Activated naive CD4-positive, alpha-beta T cell treated with Interleukin-2 at 50 U/mL for 16 hours (primary cell): ENCODE measurements at places on chromosomes 2 and 18.
A peak's percentile ranks its signal among the peaks of the same experiment; 100 is the strongest.

DNA sequence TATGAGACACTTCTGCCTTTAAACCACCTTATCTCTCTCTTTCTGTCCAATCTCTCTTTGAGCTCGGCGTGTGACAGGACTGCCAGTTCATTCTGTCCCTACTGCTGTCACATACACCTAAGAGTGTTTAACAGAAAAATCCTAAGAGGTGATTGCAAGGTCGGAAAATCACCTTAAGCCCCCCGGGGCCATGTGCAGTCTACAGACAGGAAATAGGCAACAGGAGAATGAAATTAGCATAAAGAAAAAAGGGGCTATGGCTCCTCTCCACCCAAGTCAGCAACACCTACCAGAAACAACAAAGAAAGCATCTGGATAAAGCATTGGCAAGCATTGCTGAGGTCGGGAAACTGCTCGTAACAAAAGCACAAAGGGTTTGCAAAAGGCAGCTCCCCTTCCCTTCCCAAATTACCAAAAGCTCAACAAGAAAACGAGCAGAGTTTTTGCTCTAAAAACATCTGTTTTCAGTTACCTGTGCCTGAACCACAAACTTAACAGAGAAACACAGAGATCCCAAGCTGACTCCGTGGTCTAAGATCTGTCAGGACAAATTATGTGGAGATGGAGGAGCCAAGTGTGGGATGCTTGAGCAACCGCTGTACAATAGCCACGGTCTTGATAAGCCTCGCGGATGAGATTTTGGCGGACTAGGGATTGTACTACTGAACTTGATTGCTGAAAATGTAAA, 30.4 kb downstream of the ANKRD44 start:
- no peak for DNase-seq

DNA sequence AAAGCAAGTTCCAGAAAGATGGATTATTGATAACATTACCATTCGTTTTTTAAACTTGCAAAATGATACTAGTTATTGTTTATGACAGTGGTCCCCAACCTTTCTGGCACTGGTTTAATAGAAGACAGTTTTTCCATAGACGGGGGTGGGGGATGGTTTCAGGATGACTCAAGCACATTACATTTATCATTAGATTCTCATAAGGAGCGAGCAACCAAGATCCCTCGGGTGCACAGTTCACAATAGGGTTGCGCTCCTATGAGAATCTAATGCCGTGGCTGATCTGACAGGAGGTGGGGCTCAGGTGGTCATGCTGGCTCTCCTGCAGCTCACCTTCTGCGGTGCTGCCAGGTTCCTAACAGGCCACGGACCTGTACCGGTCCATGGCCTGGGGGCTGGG, 86.2 kb downstream of the BCL2 start:
- peak; percentile 56 for DNase-seq

DNA sequence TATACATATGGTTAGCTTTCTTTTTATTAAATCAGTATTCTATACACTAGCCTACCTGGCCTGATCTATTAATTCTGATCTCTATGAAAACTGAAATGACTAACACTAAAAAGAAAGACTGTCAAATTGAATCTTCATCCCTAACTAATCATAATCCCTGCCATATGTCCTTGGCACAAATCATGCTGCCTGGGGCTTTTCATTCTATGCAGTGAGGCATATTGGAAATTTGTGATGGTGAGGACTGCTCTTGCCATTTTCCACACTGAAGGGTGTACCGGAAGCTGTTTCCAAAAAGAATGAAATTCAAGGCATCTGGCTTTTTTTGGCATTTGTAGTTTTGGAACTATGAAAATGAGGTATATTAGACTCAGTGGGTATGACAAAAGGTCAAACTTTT, 39.7 kb downstream of the RAPGEF4 start:
- no peak for DNase-seq

GRCh38 chr2:191043438-191043837, 29.5 kb upstream of the STAT1 start:
- no peak for DNase-seq

DNA sequence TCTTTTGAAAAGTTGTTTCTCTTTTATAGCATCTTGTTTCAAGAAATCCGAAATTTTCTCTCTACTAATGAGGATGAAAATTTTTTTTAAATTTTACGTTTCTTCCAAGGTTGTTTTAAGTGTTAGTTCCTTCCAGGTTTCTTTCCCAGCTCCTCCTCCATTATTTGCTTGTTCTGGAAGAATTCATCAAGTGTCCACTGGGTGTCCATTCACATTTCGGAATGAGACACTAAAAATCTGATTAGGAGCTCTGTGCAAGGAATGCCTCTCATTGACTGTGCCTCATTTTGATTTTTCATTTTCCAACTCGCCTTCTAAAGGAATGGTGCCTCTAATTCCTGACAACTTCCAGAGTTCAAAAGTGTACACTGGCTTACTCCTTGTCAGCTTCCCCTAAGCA, 6.1 kb downstream of the SP100 start:
- DNase-seq = no peak

DNA sequence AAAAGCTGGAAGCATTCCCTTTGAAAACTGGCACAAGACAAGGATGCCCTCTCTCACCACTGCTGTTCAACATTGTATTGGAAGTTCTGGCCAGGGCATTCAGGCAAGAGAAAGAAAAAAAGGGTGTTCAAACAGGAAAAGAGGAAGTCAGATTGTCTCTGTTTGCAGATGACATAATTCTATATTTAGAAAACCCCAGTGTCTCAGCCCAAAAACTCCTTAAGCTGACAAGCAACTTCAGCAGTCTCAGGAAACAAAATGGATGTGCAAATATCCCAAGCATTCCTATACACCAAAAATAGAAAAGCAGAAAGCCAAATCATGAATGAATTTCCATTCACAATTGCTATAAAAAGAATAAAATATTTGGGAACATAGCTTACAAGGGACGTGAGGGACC, 11.1 kb downstream of the SLC8A1 start:
- no peak for DNase-seq

GRCh38 chr18:79245517-79246001, 150.2 kb upstream of the NFATC1 start:
- DNase-seq = peak; percentile 28

GRCh38 chr2:239143858-239144712, 256.7 kb downstream of the HDAC4 start:
- DNase-seq = no peak

GRCh38 chr18:267688-268552, at the start of gene THOC1:
THOC1 (minus strand) TSS chr18:268047; CDS start chr18:268019, 28 bp downstream.
- peak; percentile 97 for DNase-seq

DNA sequence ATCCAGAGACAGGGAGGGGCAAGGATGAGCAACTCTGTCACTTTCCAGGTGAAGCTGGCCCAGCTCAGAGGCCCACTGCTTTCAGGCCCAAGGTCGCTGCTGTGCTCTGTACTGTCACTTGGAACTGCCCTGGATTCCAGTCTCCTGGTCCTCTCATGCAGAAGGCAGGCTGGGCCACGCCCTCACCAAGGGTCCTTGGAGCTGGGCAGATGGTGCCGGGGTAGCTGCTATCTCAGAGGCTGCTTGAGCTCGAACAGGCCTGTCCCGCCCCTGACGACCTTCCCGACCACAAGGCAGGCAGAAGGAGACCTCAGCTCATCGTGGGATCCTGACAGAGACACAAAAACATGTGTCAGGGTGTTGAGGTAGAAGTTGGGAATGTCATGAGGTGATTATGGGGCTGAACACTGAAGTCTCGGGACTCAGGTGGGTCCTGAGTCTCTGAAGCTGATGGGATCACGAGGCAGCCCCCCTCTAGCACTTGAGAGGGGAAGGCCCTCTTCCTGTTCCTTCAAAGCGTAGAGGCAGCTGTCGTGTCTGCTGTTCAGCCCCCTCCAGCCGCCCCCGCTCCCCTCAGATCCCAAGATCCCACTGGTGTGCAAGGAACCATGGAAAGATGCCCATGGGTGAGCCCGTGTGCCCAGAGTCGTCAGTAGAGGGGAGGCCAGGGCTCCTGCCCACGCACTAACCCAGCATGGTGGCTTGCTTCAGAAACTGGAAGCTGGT, 78.3 kb downstream of the POLR1A start:
- no peak for DNase-seq

DNA sequence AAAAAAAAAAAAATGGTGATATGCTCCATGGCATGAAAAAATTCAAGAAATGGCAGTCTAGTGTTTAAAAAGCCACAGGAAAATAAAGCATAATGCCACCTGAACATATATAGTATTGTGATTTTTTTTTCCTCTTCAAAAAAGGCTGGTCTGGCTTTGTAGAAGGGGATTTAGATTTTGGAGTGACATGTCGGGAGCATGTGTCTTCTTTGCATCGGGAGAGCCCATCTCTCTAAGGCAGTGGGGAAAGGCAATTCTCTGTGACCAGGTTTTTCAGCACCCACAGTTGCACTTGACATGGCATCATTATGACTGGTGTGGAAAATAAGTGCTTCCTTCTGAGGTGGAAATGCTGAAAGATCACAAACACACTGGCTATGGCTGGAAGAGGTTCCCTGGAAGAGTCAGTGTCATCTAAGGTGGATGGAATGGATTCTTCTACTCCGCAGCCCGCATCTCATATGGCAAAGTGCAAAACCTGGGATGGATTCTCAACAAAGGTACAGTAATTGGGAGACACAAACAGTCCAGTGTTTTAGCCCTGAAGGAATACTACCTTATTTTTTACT, 172.5 kb downstream of the AGAP1 start:
- DNase-seq = peak; percentile 8

- DNase-seq = no peak
Measured at GRCh38 chr2:28435814-28436351, 43.2 kb downstream of the FOSL2 start.

DNA sequence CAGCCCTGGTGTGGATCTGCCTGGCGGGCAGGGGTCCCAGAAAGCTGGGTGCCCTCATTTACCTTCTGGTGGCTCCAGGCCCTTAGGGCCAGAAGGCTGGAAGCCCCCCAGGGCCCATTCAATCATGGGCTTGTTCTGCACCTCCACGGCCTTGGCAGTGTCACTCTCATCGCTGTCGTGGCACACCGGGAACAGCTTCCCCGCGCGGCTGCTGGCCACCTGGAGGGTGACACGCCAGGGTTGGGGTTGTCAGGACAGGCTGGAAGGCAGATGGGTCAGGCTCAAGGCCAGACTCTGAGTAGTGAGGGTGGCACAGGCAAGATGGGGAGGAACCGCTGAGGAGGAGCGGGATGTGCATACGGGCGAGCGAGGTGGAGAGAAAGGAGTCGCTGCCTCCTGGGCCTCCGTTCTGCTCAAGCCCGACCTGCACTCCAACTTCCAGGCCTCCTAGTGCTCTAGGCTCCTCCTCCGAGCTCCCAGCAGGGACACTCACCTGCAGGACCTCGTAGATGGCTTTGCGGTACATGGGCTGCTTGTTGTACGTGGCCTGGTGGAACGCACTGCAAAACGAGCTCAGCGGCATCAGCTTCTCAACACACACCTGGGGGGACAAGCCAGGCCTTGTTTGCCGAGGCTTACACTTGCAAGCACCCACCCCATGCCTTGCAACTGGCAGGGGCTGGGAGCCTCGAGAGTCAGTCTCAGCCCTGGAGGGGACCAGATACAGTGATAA, 78.3 kb upstream of the POMC start:
- DNase-seq = no peak

DNA sequence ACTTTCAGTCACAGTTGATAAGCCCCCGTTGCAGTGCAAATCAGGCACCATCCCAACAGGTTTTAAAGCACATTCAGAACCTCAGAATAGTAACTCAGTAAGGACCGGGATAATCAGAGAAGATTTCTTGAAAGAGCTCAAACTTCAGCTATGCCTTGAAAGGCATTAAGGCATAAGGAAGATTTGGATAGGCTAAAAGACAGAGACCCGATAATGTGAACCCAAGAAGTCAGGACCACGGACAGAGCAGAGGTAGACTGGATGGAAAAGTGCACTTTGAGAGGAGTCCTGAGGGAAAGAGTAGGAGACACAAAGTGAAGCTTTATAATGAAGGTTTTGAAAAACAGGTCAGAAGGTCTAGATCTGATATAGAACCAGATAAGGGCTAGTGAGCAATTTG, 36.9 kb upstream of the KLF7 start:
- DNase-seq = no peak

- no peak for DNase-seq
Measured at GRCh38 chr18:55300421-55300935, 287.5 kb downstream of the TCF4 start.

- DNase-seq = no peak
Measured at GRCh38 chr2:48070415-48070814, 164.1 kb upstream of the FBXO11 start.

- no peak for DNase-seq
Measured at GRCh38 chr2:29480426-29480825, 365.2 kb downstream of the CLIP4 start.

GRCh38 chr18:34913837-34914661, 127.2 kb upstream of the MAPRE2 start:
- no peak for DNase-seq

DNA sequence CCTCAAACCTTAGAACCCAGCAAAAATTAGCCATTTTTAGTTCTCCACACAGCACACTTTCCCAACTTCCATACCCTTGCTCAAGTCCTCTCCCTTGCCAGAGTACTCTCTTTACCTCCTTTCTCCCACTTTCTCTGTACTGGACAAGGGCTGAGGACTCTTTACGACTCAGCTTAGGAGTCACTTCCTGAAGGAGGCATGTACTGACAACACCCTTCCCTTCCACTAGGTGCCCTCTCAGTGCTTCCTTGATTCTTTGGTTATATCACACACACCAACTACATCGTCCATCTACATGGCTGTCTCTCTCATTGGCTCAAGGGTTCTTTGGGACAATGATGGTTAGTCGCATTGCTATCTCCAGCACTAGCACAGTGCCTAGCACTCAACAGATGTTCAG, 5.2 kb upstream of the C18orf63 start:
- no peak for DNase-seq

GRCh38 chr2:205763708-205764211, 81.5 kb downstream of the NRP2 start:
- DNase-seq = peak; percentile 6

GRCh38 chr18:3605486-3605952, 155.5 kb downstream of the TGIF1 start:
- DNase-seq = no peak

DNA sequence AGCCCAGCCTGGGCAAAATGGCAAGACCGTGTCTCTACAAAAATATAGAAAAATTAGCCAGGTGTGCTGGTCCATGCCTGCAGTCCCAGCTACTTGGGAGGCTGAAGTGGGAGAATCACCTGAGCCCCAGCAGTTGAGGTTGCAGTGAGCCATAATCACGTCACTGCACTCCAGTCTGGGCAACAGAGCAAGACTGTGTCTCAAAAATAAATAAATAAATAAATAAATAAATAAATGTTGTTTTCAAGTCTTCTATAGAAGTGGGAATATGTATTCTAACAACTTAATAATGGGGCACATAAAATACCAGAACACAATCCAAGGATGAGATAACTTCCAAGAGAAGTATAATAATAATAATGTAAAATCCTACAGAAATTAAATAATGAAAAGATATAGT, 23.9 kb downstream of the ATAD2B start:
- no peak for DNase-seq

- no peak for DNase-seq
Measured at GRCh38 chr2:196046123-196046917, 22.3 kb downstream of the DNAH7 start.

GRCh38 chr2:46722142-46722541, 193.5 kb downstream of the MCFD2 start:
- no peak for DNase-seq

GRCh38 chr2:219533930-219534661, 9.5 kb downstream of the CHPF start:
- no peak for DNase-seq
